ENCODE measurements at places on chromosomes 11 and 22. TPM values are rescaled to one million over a fixed set of nuclear protein-coding genes. Genes with fewer than 3 reads are reported as not detected.
A peak's percentile ranks its signal among the peaks of the same experiment; 100 is the strongest.

The DKK3 gene
- polyA plus RNA-seq = 237 TPM

The CLMP gene
- 166 TPM for polyA plus RNA-seq

The LSP1 gene
- 0.36 TPM for polyA plus RNA-seq

The SAA4 gene
- polyA plus RNA-seq = not detected

- DNase-seq = peak; percentile 70
These were observed 9.4 kb downstream of the C11orf97 start for GRCh38 chr11:94521684-94522083.

DNA sequence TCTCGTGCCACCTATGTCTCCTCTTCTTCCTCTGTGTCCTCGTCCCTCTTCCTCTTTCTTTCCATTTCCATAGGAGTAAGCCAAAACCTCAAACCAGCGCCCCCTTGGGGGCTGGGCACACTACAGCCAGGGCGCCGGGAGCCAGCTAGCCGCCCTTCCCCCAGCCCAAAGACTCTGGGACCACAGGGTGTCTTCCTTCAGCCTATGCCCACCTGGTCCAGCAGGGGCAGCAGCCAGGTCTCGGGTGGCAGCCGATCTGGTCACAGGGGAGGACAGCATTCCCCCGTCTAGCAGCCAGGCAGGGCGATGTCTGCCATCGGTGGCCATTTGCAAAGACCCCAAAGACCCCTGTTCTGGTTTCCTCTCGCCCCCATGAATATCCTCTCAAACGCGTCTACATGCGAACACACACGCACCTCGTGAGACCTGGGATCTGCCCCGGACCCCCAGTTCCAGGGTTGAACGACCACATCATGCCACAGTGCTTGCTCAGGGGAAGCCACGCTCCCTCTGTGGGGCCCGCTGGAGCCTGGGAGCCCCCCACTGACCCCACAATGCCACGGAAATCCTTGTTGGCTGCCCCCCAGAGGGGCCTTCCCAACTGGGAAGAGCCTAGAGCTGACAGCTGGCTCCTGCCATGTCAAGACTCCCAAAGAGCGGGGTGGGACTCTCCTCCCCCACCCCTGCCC lies 546.0 kb upstream of the CCDC179 start:
- DNase-seq = no peak

GRCh38 chr11:62452839-62453468 lies 34.1 kb downstream of the SCGB1A1 start:
- DNase-seq = no peak

GRCh38 chr11:65556470-65557279 lies 1.5 kb downstream of the LTBP3 start:
- peak; percentile 52 for DNase-seq

DNA sequence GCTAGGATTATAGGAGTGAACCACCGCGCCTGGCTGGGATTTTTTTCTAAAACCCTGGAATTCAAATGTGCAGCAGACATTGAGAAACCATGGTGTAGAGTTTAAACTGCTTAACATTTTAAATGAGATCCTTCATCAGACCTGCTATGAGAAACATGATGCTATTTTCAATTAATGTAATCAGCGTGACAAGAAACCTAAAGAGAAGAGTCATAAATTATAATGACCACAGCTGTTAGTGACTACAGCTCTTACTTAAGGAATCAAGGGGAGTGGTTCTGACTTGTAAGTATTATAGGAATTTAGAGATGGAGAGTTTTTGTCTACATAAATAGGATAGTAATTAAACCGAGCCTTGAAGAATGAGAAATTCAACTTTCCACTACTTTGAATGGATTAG lies 170.6 kb downstream of the BARX2 start:
- DNase-seq = no peak

- DNase-seq = peak; percentile 44
These were observed 33.6 kb upstream of the RELT start for GRCh38 chr11:73342633-73343032.
